ENCODE measurements at places on chromosomes 6 and 20.

DNA sequence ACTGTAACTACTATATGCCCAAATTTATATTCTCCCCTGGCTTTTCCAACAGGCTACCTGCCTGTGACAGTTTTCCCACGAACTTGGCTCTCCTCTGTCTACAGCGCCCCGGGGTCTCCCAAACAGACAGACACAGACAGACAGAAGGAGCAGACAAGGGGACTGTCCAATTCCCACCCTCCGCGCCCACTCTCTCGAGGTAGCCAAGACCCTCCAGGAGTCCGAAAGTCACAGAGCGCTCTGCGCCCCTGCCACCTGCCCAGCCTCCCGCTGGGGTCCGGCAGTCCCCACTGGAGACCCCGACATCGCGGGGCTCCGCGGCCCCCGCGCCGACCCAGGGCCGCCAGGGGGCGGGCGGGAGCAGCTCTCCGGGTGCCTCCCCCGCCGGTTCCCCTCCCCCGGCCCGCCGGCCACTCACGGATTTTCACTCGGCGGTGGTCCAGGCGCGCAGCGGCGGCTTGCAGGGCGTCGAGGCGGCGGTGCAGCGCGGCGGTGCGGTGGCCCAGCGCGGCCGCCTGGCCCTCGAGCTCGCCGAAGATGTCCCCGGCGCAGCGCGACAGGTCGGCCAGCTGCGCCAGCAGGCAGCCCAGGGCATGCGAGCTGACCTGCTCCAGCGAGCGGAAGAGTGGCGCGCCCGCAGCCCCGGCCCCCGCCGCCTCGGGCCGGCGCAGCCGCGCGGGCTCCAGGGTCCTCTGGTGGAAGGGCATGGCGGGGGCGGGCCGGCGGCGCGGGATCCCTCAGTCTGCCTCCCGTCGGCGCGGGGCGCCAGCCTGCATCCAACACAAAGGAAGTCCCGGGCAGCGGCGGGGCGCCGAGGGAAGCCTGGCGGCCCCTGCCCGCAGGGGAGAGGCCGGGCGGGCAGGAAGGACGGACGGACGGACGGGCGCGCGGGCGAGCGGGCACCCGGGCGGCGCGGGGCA lies 81.3 kb upstream of the CCDC28A start:
- DNase-seq: peak; percentile 69

GRCh38 chr6:47134476-47135189 lies 92.5 kb upstream of the ADGRF1 start:
- no peak for DNase-seq

DNA sequence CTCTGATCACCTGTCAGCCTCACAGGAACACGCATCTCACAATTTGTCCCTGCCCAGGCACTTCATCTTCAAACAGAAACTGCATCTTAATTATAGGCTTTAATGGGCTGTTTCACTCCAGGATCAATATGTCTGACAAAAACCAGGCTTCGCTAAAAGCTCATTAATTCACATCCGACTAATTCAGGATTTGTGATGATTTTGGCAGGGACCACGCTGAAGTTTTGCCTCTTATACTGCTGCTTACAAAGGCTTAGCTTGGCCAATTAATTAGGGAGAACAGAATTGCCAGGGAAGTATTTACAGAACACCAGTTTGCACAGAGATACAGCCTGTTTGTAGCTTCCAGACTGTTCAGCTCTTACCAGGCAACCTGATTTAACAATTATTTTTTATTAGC lies 541.0 kb upstream of the SPTLC3 start:
- DNase-seq: no peak

DNA sequence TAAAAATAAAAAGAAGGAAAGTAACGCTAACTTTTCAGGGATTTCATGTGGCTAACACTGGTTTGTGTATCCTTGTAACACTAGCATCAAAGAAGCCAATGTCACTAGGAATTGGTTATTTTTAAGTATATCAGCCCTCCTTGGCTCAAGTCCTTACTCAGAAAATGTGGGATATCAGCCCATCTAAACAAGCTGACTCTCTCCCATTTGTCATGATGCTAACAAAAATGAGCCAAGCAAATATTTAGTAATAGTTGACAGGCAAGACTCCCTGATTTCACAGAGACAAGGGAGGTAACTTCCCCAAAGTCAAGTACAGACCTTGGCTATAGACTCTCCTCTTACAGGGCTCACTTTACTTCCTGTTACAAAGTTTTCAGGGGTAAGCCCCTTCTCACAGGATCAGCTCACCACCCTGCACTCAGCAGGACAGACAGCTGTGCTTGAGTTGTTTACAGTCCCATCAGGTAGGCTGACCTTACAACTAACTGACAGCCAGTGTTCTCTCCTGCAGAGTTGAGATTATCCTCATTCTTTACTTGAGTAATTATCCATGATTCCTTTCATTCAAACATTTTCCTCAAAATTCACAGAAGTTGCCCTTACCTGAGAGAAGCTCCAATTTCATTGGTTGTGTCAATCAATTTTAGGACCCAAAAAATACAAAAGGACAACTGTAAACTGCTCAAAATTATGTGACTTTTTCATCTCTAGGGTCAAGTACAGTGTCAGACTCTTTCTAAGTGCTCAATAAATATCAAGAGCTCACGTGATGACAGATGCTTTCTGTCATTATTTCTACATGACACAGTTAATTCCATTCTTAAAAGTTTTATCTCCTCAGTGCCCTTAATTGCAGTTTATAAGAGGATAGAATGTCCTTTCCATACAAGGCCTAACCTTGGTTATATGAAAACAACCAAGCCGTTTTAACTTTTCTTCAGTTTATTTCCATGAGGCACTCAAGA lies 38.1 kb upstream of the BMP5 start:
- no peak for DNase-seq

GRCh38 chr6:34663831-34664255 lies 32.7 kb downstream of the ILRUN start:
- no peak for DNase-seq

DNA sequence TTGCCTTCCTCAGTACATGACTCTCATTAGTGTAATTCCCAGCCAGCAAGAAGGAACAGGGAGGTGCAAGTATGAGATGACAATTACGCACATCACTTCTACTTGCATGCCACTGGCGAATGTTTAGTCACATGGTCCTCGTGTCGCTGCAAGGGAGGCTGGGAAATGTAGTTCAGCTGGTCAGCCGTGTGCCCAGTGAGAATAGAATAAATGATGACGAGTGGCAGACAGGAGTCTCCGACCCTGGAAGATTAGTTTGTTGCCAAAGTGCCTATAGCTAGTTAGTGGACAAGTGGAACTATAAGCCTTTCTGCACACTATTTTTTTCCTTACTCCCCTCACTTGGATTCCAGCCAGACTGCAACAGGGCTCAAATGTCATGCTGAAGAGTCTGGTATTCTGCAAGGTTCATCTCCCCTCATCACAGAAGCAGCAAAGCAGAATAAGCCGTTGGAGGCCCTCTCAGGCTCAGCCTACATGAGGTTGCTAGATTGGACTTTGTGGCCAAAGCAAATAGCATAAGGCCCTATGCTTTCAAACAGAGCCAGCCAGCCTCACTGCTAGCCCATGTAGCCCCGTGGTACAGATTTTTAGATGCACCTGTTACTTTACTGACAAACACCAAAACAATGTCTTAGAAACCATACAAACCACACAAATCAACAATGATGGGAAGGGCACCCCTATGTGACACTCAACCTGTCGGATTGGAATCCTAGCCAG lies 9.7 kb downstream of the LINC00237 start:
- no peak for DNase-seq

DNA sequence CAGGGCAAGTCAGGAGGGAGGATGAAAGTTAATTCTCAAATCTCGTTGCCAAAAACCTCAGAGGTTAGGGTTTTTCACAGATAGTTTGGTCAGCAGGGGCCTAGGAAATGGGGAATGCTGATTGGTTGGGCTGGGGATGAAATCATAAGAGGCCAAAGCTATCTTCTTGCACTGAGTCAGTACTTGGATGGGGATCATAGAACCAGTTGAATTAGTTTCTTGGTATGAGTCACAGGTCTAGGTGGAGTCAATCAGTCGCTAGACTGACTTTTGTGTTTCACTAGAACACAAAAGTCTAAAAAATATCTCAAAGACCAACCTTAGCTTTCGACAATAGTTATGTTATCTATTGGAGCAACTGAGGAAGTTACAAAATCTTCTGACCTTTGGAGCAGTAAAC lies 368.5 kb downstream of the TBC1D32 start:
- DNase-seq: no peak

DNA sequence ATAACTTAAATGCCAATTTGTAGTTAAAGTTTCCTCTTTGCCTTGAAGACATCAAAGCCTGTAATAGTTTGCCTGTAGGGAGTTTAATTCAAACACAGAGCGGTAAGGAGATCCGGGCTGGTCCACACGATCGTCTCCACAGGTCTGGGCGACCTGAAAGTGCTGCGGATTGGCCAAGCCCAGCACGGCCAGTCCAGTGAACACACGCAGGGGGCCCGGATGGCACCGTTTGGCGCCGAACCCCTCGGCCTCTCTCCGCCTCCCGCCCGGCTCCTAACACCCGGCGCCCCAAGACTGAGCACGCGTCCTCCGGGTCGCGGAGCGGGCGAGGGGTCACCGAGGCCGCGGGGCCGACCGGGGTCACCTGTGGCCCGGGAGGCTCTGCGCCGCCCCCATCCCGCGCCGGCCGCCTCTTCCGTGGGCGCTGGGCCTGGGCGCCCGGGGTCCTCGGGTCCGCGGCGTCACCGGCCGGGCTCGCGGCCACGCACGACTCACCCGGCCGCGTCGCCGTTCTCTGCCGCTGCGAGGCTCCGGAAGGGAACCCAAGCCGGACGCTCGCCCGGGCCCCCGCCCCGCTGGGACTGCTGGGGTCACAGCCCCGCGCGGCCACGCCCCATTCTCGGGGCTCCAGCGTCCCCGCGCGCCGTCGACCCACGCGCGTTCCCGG lies 481 bp downstream of the SERPINB6 start:
- peak; percentile 49 for DNase-seq

GRCh38 chr6:62805431-62805830 lies 405.8 kb upstream of the FKBP1C start:
- DNase-seq: no peak

DNA sequence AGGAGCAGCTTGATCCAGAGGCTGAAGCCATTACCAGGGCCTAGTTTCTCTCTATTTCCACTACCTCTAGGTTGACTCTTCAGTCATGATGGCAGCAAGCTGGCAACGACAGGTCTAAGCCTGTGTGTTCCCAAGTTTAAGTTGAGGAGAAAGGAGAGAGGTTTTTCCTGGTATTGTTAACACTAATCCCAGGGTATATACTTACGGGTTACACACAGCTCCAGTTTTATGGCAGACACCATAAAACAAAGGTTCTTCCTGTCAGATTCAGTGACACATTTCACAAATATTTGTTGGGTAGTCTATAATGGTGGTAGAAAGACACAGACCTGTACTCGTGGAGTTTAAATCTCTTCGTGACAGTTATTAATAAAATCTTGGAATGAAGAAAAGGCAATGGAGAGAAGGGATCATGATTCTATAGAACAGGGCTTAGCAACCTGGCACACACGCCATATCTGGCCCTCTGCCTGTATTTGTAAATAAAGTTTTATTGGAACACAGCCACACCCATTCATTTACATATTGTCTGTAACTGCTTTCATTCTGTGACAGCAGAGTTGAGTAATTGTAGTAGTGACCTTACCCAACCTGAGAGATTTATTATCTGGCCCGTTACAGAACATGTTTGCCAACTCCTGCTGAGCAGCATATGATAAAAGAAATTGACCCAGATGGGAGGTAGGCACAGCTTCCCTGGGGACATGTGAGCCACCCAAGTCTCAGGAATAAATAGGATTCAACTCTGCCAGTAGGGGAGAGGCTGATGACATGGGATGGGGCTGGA lies 323.3 kb downstream of the CDH4 start:
- DNase-seq: no peak

DNA sequence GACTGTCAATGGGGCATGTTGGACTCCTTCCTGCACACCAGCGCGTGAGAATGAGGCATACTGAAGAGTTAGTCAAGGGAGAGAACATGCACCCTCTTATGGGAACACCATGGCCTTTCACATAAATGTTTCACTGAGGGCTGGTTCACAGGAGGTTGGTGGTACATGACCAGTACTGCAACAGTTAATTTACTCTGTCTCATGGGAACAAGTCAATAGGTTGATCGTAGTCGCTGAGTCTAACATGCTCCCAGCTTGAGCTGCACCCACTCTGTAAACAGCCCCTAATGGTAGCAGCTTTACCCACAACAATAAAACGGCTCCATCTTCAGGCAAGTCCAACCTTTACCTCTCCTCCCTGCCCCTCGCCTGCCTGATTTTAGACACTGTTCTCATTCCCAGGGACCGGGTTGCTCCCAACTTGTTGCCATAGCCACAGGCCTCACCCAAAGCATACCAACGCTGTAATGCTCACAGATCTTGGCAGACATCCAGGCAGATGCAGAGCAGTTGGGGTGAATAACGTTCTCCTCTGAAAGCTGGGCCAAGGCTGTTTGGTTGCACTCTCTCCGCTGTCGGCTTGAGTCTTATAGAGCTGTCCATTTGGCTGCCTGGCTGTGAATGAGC lies 111.3 kb downstream of the LY86 start:
- DNase-seq: no peak

DNA sequence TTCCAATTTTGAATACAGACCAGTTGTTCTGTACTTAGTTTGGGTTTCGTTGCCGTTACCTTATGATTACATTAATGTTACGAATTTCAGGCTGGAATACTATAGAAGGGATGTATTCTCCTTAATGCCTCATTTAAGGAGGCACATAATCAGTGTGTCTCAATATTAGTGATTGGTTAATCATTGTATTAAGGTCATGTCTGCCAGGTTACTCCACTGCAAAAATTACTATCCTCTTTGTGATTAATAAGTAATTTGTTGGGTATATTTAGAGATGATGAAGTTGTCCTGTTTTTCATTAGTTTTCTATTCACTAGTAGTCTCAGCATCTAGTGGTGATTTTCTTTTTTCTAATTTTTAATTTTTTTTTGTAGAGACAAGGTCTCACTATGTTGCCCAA lies 66.3 kb downstream of the CBFA2T2 start:
- DNase-seq: no peak
